ENCODE measurements at places on chromosomes 4 and X. TPM values are rescaled to one million over a fixed set of nuclear protein-coding genes. Genes with fewer than 3 reads are reported as not detected.
A peak's percentile ranks its signal among the peaks of the same experiment; 100 is the strongest.

VCX gene
- not detected for total RNA-seq

TAF7L gene
- not detected for total RNA-seq

GRCh38 chrX:7985568-7985967 is 58.4 kb upstream of the PNPLA4 start:
- no peaks in the 10 kb centered on the region for H3K36me3 ChIP-seq
- no peak overlapping the region for H3K4me3 ChIP-seq
- no peaks in the 10 kb centered on the region for H3K27me3 ChIP-seq
- no peak for DNase-seq

DNA sequence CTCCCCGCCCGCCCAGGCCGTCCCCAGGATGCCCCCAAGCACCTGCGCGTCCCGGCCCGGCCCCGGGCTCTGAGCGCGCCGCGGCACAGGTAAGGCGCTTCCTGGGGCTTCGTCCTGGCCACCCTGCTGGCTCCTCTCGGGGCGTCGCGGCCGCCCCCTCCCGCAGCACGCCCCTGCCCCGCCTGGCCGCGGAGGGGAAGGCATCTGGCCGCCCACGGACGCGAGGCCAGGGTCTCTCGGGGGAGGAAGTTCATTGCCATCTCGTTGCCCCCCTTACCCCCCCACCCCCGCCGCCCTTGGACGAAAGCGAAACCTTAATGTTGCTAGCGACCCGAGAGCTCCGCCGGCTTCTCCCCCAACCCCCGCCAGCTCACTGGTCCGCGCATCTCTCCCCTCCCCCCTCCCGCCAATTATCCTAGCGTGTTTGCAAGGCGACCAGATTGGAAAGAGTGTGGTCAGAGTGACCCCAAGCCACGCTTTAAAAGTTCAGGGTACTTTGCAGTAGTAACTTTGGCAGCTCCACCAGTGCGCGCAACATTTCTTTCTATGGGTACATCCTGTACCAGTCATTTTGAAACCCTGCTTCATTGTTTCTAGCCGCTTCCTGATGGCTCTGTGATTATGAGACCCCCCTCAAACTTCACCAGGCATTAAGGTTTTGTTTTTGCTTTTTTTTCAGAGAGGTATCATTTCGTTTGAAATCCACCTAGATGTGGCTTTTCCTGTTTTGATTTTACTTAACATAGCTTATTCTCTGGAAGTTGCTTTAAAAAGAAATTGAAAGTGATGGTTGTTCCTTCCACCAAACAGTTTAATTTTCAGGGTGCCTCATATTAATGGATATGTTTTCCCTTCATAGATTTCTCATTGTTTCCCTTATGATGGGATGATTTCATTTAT is 626 bp downstream of the TBC1D1 start:
- peak overlapping the region; percentile 89 for H3K4me3 ChIP-seq
- peaks cover 37% of the 10 kb centered on the region for H3K4me1 ChIP-seq
- peaks cover 8% of the 10 kb centered on the region for H3K27me3 ChIP-seq
- H3K27ac ChIP-seq = peak overlapping the region; percentile 86
- peak; percentile 74 for DNase-seq
- no peaks in the 10 kb centered on the region for H3K36me3 ChIP-seq

- H3K4me1 ChIP-seq = no peaks in the 10 kb centered on the region
- H3K27me3 ChIP-seq = no peaks in the 10 kb centered on the region
- no peak for DNase-seq
- no peak overlapping the region for H3K27ac ChIP-seq
These were observed 1644.9 kb upstream of the TENM3 start for GRCh38 chr4:180598281-180598680.

- H3K27me3 ChIP-seq = no peaks in the 10 kb centered on the region
- H3K27ac ChIP-seq = no peak overlapping the region
- DNase-seq = no peak
- H3K4me3 ChIP-seq = no peak overlapping the region
These were observed 17.3 kb upstream of the ARHGAP6 start for GRCh38 chrX:11683057-11683456.

GRCh38 chrX:41236629-41237028 is 97.3 kb upstream of the DDX3X start:
- H3K36me3 ChIP-seq = peaks cover 5% of the 10 kb centered on the region
- H3K27ac ChIP-seq = no peak overlapping the region
- DNase-seq = no peak
